ENCODE measurements at places on chromosomes 2 and 18.

GRCh38 chr2:18317017-18317416, 243.4 kb downstream of the RDH14 start:
- no peak for DNase-seq

DNA sequence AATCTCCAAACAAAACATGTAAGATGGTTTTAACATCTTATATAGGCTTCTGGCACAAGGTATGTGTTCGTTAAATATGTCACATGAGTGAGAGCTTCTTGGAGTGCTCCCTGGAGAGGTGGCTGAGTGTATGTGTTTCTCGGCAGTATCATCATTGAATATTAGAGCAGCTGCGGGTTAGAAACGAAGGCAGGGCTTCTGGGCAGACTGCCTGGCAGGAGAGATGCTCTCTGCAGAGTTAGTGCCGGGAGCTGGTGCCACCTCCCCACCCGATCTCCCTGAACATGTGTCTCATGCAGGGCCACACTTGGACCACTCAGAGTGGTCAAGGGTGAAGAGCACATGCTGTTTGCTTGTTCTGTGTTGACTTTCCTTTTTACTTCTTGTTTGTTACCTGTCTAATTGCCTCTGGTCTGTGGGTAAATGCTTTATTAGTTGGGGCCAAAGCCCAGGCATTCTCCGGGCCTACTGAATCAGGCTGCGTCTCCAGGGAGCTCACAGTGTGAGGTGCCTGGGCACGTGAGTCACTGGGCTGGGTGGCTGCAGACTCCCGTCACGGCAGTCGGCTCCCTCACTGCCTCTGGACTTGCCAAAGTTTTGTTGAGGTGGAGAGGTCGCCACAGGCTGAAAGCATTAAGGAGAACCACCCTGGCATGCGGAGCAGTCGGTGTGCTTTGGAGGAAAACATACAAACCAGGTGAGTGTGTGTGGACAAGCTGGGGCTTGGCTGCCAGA, 246.6 kb downstream of the FHOD3 start:
- DNase-seq: no peak

DNA sequence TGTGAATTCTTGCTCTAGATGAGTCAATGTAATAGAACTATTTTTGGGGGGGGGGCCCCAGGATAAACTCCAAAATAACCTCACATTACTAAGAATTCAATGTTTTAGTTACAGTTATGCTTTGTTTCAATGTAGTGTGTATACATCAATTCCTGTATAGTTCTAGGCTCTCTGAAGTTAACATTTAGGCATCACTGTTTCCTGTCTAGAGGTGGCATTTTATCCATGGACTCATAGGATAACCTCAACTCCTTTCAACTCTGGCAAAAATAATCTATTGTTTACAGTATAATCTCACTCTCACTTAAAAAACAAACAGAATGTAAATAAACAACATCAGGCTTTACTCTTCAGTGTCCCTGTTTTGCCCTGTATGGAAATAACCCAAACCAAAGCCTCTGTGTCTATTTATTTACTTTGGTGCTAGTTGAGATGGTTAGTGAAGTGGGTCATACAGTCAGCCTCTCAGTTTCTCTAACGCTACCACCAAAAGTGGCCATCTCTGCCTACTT, 79.3 kb upstream of the MMADHC start:
- DNase-seq: no peak

- DNase-seq: no peak
These were observed 2.6 kb downstream of the HOXD9 start for GRCh38 chr2:176124947-176125771.

- no peak for DNase-seq
These were observed 7.5 kb upstream of the BCL11A start for GRCh38 chr2:60560734-60561644.

GRCh38 chr18:9147440-9148202, 11.0 kb downstream of the ANKRD12 start:
- peak; percentile 44 for DNase-seq

DNA sequence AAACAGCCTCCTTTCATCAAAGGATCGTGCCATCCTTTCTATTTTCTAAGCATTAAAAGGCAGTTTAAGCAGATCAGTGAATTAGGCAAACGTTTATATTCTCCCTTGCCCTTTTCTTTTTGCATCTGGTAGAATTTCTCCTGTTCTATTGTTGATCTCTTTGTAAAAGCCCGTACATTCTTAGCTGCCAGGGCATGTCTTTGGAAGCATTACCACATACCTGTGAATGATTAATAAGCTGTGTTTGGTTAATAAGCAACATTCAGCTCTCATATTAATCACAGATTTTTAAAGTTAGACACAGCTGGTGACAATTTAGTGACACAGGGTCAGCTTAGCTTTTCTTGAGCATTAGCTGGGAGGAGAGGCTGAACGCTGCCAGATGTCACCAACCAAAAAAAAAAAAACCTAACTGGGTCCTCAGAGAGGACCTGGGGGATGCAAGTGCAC, 33.8 kb upstream of the CYP1B1 start:
- DNase-seq: no peak

DNA sequence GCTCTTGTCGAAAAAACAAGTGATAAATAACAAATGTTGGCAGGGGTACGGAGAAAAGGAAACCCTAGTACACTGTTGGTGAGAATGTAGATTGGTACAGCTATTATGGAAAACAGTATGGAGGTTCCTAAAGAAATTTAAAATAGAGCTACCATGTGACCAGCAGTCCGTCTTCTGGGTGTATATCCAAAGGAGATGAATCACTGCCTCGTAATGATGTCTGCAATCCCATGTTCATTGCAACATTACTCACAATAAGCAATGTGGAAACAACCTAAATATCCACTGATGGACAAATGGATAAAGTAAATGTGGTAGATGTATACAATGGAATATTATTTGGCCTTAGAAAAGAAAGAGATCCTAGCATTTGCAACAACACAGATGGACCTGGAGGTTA, 50.6 kb downstream of the SLC16A14 start:
- DNase-seq: no peak

DNA sequence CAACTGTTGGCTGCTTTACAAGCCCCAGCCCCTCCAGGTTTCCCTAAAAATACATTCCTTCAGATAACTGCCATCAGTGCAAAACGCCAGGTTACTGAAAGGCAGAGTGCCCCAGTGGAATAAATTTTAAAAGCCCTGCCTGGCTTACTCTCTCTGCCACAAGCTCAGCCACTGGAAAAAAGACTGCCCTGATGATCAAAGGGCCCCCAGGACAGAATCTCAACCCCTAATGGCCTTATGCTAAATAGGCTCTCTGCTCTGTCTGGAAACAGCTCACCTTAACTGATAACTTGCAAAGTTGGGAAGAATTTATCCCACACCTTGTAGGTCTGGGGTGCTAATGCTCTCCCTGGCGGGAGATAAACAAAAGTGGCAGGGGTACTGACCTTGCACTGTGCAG, 33.9 kb downstream of the CFAP53 start:
- no peak for DNase-seq

GRCh38 chr18:53443831-53444230, 780.6 kb downstream of the MBD2 start:
- DNase-seq: no peak

DNA sequence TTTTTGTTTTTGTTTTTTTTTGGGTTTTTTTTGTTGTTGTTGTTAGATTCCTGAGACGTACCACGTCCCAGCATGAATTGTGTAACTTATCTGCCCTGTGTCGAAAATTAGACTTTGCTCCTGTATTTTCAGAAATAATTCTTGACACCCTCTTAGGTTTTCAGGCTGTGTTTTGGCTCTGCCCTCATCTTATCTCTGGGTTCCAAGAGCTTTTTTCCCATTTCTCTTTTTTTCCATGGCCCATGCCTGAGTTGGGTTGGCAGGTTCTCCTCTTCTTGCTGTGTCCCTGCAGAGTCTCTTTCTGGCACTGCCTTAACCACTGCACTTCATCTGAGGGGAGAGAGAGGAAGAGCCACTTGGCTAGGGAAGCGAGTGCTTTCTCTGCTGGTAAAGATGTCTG, 42.4 kb downstream of the CTIF start:
- no peak for DNase-seq

GRCh38 chr2:111620281-111620680, 263.7 kb downstream of the ANAPC1 start:
- DNase-seq: no peak

DNA sequence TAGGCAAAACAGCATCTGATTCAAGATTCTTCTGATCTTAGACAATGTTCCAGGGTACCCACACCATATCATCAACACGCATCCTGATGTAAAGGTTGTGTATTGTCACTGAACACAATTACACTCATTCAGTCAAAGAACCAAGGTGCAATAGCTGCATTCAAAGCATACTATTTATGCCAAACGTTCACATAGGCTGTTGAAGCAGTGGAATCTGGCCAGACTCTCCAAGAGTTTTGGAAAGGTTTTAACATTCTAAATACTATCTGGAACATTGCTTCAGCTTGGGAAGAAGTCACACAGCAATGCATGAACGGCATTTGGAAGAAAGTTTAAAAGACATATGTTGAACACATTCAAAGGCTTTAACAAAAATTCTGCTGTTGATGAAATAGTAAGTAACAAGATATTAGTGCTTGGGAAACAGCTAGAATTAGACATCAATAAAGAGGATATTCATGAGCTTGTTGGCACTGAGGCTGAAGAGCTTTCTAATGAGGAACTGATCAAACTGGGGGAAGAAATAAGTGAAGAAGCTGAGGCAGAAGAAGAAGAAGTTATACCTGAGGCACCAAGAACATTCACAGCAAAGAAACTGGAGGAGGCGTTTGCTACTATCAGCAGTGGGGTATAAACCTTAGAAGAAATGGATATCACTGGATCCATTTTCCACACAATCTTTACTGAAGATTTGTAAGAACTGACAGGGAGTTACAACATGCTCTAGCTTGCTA, 47.6 kb upstream of the MSH6 start:
- no peak for DNase-seq

- no peak for DNase-seq
These were observed 87.7 kb downstream of the SH3YL1 start for GRCh38 chr2:175880-176820.

- no peak for DNase-seq
These were observed 17.4 kb downstream of the SLC38A11 start for GRCh38 chr2:164937864-164938401.

DNA sequence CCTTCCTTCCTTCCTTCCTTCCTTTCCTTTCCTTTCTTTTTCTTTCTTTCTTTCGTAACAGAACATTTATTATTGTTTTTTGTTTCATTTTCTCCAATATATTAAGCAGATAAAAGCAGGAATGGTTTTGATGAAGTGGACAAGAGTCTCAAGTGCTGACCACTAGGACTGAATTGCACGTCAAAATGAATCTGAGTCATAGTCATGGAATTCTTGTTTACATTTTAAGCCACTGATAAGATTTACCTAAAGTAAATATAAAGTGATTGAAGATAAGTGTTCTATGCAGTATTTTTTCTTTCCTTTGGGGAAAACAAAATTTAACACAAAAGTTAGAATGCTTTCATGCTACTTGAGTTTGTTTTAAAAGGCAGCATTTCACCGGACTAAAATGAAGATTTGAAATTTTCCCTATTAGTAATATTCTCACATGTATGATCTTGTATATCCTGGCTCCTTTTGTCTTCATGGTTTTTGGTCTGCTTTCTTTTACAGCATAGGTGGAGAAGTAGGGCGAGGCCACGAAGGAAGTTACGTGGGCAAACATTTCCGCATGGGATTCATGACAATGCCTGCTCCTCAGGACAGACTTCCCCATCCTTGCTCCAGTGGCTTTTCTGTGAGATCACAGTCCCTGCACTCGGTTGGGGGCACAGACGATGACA, 113.5 kb downstream of the NYAP2 start:
- DNase-seq: no peak

DNA sequence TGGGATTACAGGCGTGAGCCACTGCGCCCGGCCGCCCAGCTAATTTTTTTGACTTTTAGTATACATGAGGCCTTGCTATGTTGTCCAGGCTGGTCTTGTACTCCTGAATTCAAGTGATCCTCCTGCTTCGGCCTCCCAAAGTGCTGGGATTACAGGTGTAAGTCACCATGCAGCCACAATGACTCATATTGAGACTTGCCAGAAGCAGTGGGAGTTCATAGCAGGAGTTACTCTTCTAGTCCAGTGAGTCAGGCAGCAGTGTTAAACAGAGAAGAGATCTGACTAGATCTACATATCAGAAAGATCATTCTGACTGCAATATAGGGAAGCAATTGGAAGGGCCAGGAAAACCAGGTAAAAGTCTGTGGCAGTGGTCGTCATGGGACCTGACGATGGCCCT, 1.5 kb upstream of the FLACC1 start:
- peak; percentile 61 for DNase-seq

DNA sequence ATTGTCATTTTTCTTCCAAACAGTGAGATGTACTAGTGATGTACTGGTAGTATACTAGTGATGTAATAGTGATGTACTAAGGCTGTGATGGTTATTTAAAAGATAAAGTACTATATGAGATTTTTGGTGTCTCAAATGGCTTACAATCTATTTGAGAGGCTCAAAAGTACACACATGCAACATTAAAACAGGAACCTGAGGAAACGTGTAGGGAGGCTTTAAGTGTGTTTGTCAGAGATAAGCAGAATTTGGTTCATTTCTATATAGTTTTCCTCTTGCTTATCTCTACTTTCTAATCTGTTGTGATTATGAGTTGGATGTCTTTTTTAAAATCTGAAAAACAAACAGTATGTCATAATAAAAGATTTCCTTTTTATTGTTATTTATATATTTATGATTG, 100.9 kb upstream of the SERTAD2 start:
- DNase-seq: no peak

GRCh38 chr2:20919297-20919800, 96.4 kb upstream of the LDAH start:
- no peak for DNase-seq

DNA sequence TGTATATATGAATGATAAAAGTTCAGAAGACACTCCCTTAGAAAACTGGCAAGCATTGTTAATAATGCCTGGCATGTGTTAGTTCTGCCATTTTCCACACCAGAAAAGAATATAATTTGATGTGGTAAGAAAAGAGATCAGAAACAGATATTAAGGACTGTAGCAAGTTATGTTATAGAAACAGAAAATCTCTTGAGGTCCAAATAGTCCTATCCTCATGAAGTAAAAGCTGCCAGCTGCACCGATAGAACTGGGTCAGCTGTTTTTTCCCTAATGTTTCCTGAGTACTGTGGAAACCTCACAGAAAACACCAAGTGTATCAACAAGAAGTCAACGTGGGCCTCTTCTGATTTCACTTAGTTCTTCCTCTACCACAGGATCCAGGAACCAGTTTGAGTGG, 56.9 kb upstream of the SDC1 start:
- no peak for DNase-seq

DNA sequence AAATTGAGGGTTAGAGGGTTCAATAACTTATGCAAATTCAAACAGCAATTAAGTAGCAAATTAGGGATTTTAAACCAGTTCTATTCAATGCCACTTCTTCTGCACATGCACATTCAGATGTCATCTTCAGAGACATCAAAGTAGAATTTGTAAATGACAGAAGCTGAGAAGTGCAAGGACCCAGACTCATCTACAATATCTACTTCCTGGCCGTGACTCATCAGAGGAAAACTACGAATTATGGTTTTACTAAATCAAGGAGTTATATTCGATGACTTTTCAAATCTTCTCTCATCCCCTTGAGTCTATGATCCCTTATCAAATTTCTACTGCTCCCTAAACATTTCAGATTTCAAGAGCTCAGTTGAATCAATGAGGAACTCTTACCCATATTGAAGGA, 20.0 kb upstream of the STAT4 start:
- no peak for DNase-seq

GRCh38 chr2:68970566-68971265, 3.7 kb upstream of the GKN1 start:
- peak; percentile 14 for DNase-seq

- DNase-seq: no peak
These were observed 462.1 kb downstream of the TDRD15 start for GRCh38 chr2:21585881-21586280.

Data from fibroblast of skin of left quadriceps (primary cell).